ENCODE measurements at places on chromosomes 7 and 10.

- no peak for DNase-seq
These were observed 44.2 kb downstream of the DLD start for GRCh38 chr7:107934991-107935770.

GRCh38 chr7:14839307-14839706, 63.2 kb downstream of the DGKB start:
- DNase-seq: peak; percentile 6

DNA sequence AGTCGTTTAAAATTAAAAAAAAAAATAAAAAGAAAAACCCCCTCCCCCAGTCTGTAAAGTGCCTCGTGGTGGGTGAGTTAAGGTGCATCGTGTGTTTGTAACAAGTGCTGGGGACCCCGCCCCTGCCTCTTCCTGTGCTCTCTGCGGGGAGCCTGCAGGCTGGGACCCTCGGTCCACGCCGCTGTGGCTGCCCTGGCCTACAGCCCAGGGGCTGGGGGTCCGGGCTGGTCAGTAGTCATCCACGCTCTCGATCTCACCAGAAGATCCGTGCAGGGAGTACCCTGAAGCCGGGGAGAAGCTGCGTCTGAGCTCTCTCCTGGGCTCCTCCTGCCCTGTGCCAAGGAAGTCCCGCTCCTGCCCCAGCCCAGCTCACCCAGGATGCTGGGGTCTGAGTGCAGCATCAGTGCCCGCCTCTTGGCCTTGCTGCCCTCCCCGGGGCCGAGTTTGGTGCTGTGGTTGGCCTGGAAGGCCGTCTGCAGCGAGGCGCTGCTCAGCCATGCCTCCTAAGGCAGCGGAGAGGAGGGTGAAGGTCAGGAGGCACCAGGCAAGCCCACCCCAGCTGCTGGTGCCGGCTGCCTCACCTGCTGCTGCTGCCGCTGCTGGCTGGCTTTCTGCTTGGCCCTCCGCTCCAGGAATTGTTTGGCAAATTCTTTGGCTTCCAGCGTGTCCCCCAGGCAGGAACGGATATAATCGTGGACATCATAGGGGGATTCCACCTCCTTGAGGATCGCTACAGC, 8.1 kb downstream of the GNB2 start:
- no peak for DNase-seq

- no peak for DNase-seq
These were observed 11.7 kb downstream of the PLAC9 start for GRCh38 chr10:80144067-80144695.

DNA sequence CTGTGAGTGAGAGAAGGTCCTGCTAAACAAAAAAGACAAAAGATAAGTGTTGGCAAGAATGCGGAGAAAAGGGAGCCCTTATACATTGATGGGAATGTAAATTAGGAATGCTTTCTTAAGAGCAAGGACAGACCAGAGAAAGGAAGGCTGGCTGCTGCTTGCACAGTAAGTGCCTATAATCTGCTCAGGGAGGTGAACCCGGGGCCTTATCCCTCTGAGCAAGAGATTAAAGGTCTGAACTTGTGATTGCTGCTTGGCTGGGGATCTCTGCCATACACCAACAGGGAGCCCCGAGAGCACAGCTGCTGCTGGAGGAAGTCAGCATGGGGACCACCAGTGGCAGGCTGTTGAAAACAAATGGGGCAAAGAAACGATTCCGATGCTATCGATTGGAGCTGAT, 32.0 kb upstream of the CRTAC1 start:
- DNase-seq: no peak

- DNase-seq: no peak
These were observed 436.5 kb upstream of the MGMT start for GRCh38 chr10:129030603-129030895.

- DNase-seq: no peak
These were observed 37.9 kb downstream of the HBP1 start for GRCh38 chr7:107206706-107207105.

DNA sequence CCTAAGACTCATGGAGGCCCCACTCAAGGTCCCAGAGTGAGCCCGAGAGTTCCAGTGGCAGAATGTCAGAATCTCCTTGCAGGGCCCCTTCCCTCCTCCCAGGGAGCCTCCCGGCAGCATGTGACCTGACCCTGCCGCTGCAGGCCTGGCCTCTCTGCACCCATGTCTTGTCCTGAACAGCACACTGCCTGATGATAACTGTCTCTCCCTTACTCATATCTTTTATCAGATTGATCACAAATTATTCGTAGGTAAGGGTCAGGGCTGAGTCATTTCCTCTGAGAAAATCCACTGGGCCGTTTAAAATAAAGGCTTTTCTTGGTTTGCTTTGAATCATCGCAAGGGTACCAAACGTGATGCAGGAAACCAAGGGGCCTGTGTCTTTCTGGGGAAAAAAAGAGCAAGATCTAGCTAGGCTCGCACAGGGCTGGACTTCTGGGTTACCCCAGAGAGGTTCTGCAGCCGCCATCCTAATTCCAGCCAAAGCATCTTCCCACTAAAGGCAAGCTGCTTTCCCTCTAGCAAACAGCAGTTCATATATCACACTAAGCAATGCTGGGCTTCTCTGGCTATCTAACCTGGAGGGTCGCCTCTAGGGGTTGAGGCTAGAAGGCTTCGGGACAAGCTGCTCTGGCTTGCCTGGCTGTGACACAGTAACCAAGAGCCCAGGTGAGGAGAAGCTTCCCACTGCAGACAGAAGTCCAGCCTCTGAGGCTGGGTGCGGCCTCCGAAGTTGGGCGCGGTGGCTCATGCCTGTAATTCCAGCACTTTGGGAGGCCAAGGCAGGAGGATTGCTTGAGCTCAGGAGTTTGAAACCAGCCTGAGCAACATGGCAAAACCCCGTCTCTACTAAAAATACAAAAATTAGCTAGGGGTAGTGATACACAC, 104.9 kb downstream of the SPDYE5 start:
- DNase-seq: no peak

- no peak for DNase-seq
These were observed 195.3 kb downstream of the PHTF2 start for GRCh38 chr7:77993838-77994237.

DNA sequence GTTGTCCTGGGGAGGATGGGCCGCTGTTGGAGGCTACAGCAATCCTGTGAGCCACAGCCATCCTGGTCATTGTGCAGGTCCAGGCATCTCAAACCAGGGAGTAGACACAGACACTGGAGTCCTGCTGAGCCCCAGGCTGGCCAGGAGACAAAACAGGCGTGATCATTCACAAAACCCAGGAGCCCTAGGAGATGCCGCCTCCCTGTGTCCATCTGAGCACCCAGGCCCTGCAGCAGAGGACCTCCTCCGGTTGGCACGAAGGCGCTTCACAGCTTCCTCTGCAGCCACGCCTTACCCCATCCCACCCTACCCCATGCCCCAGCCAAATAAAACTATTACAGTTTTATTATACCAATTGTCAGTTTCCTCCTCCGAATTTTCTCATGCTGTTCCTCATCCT, 183.6 kb downstream of the PLXNA4 start:
- no peak for DNase-seq

GRCh38 chr10:34966040-34966439, 124.1 kb downstream of the CUL2 start:
- no peak for DNase-seq

DNA sequence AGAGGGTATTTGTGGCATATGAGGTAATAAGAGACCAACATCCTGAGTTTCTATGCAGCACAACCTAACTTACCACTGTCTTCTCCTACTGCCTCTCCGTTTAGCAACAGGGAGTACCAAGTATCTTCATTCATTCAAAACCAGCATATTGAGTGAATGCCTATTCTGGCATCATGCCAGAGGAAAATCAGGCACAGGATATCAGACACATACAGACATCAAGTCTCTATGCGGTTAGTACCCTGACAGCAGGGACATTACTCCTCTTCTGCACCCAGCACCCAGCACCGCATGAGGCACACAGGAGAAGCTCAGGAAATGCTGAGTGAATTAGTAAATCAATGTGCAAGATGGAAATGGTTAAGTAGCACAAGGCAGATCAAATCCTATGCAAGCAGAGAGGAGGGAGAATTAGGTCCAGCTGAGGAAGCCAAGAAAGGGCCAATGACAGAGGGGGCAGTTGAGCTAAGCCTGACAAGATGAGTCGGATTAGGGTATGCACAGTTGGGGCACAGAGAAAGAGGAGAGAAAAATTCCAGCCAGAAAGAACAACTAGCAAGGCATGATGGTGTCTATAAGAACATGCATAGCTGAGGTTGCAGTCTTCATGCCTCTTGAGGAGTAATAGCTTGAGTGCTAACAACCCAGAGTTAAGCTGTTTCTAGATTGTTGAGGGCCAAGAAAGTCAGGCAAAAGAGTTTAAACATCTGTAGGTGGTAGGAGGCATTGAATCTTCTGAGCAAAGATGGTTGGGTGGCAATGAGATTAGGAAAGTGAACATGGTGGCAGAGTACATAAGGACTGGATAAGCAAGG, 146.0 kb downstream of the PLXNA4 start:
- no peak for DNase-seq

DNA sequence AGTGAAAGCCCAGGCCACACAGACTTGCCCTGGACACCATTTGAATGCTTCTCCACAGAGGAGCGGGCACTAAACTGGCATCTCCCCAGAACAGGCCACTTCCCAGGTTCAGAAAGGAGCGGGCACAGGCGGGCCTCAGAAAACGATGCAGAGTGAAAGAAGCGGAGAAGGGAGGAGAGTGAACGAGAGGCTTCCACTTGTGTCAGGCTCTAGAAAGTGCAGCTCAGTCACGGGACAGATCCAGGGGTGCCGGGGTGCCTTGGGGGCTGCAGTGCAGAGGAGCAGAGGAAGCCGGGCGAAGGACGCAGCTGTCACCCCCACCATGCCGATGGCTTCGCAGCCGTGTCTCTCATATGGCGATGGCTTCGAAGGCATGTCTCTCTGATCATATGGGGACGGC, 26.1 kb upstream of the PRKAR1B start:
- DNase-seq: no peak

DNA sequence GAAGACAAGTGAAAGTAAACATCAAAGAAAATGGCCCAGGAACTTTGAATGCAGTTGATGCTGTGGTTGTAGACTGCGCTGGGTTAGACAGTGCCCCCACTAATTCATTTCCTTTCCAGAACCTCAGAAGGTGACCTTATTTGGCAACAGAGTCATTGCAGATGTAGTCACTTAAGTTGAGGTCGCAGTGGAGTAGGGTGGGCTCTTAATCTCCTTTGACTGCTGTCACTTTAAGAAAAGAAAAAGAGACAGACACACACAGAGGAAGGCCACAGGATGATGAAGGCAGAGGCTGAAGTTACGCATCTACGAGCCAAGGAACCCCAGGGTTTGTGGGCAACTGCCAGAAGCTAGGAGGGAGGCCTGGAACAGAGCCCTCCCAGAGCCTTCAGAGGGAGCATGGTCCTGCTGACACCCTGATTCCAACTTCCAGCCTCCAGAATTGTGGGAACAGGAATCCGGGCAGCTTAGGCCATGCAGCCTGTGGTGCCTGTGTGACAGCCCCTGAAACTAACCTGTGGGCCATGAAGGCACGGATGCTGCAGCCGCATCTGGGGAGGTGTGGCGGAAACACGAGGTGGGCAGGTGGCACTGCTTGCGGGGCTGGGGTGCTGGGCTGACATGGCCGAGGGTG, 107.6 kb downstream of the PRKAG2 start:
- no peak for DNase-seq

Measured in C1 segment of cervical spinal cord (tissue), 14 donors.